Peyer's patch (tissue), 4 donors: ENCODE measurements at places on chromosomes 5 and 9.

- H3K36me3 ChIP-seq = no peaks in the 10 kb centered on the region
- H3K27ac ChIP-seq = no peak overlapping the region
- H3K27me3 ChIP-seq = no peaks in the 10 kb centered on the region
Observed at GRCh38 chr9:92328225-92328624, 2.5 kb downstream of the CENPP start.

DNA sequence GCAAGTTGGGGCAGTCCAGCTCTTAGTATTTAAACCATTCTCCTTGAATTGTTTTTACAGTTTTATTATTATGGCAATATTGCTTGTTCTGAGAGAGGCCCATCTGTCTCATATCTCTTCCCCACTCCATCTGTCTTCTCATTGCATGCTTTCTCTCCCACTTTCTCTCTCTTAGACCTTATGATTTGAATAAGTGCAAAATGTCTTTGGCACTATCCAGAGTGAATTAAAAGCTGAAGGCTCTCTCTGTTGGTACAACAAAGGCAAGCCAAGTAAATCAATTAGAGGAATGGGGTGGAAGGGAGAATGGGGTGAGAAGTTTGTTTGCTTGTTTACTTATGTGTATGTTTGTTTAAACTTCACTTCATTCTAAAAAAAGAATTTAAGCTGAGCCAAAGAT, 195.3 kb upstream of the RFX3 start:
- no peaks in the 10 kb centered on the region for H3K27me3 ChIP-seq
- H3K36me3 ChIP-seq = no peaks in the 10 kb centered on the region
- no peaks in the 10 kb centered on the region for H3K4me1 ChIP-seq
- no peak overlapping the region for H3K4me3 ChIP-seq
- DNase-seq = no peak

GRCh38 chr9:81529556-81530193, 159.7 kb downstream of the TLE1 start:
- H3K27me3 ChIP-seq = no peaks in the 10 kb centered on the region
- H3K36me3 ChIP-seq = no peaks in the 10 kb centered on the region
- DNase-seq = no peak
- H3K4me1 ChIP-seq = no peaks in the 10 kb centered on the region

- H3K27me3 ChIP-seq = no peaks in the 10 kb centered on the region
- H3K27ac ChIP-seq = no peak overlapping the region
- H3K36me3 ChIP-seq = no peaks in the 10 kb centered on the region
- H3K4me3 ChIP-seq = no peak overlapping the region
Observed at GRCh38 chr9:38422555-38423260, 1.5 kb downstream of the IGFBPL1 start.

GRCh38 chr5:51033215-51033614, 350.0 kb upstream of the ISL1 start:
- H3K27ac ChIP-seq = no peak overlapping the region
- H3K4me1 ChIP-seq = no peaks in the 10 kb centered on the region
- H3K4me3 ChIP-seq = no peak overlapping the region
- no peaks in the 10 kb centered on the region for H3K36me3 ChIP-seq
- no peaks in the 10 kb centered on the region for H3K27me3 ChIP-seq

DNA sequence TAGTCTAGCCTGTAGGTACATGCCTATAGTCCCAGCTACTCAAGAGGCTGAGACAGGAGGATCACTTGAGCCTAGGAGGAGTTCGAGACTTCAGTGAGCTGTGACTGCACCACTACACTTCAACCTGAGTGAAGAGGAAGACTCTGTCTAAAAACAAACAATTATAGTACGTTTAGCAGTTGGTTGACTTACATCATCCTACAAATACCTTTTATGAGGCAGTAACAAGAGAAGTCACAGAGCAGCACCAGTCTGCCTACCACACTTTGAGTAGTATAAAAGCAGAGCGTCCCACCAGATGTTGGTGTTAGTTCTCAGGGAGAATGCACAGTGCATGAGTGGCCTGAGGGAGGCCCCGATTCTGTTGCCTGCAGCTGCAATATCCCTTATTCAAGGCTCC, 16.1 kb downstream of the ZFR start:
- no peak overlapping the region for H3K4me3 ChIP-seq
- no peaks in the 10 kb centered on the region for H3K36me3 ChIP-seq
- H3K27ac ChIP-seq = no peak overlapping the region
- DNase-seq = no peak

DNA sequence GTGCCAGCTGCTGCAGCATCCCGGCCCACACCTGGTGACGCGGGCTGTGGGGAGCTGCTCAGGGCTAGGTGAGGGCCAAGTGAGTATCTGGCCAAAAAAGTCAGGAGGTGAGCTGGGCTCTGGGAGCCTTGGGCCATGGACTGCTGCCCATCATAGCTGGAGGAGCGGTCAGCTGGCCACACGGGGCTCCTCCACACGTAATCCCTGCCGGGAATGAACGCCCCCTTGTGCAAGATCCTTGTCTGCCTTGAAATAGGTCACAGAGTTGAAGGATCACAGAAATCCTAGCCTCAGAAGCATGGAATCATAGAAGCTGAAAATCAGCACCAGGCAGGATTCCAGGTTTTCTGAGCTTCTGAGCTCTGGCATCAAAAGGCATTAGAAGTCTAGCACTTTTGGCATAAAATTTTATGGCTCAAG, 16.8 kb upstream of the COL27A1 start:
- H3K36me3 ChIP-seq = no peaks in the 10 kb centered on the region
- no peak overlapping the region for H3K4me3 ChIP-seq
- no peak overlapping the region for H3K27ac ChIP-seq
- no peaks in the 10 kb centered on the region for H3K27me3 ChIP-seq
- H3K4me1 ChIP-seq = no peaks in the 10 kb centered on the region

DNA sequence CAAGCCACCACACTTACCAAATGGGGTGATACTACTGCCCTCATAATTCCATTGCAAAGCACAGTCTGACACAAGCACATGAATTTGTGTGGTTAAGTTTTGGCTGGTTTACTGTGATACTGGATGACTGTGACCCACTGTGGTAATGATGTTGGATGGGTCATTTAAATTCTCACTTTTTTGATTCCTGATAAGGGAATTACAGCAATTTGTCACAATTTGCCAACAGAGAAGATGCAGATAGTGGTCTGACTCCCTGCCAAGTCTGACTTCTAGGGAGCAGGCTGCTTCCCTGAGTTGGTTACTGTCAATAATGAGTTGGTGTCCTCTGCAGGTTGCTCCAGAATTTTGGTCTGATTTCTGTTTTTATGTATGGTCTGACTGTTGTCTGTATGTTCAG, 731.9 kb downstream of the MTRR start:
- no peaks in the 10 kb centered on the region for H3K4me1 ChIP-seq
- no peaks in the 10 kb centered on the region for H3K36me3 ChIP-seq
- no peaks in the 10 kb centered on the region for H3K27me3 ChIP-seq

DNA sequence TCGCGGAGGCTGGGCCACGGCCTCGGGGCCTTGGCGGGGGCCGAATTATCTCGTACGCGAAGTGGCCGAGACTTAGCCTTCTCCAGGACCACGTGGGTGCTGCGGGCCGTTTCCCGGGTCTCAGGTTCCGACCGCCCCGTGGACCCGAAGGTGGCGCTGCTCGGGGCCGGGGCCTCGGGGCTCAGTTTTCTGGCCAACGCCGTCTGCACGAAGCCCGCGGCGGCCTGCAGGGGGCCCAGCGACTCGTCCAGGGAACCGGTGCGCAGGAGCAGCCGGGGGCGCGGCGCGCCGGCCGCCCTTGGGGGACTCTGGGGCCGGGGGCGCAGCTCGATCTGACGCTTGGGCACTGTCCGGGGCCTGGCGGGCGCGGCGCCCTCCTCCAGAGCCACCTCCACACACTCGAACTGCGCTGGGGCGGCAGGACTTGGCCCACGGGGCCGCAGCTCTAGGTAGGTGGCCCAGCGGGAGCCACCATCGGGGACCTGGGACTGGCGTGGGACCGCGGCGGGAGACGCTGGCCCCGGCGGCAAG, 716 bp downstream of the PROB1 start:
- no peaks in the 10 kb centered on the region for H3K36me3 ChIP-seq
- H3K27ac ChIP-seq = no peak overlapping the region
- peaks cover 13% of the 10 kb centered on the region for H3K4me1 ChIP-seq
- DNase-seq = peak; percentile 80
- no peaks in the 10 kb centered on the region for H3K27me3 ChIP-seq
- peak overlapping the region; percentile 56 for H3K4me3 ChIP-seq

- no peak overlapping the region for H3K27ac ChIP-seq
- no peaks in the 10 kb centered on the region for H3K4me1 ChIP-seq
- DNase-seq = no peak
- H3K36me3 ChIP-seq = no peaks in the 10 kb centered on the region
- H3K27me3 ChIP-seq = no peaks in the 10 kb centered on the region
Observed at GRCh38 chr9:68919661-68920060, 94.3 kb downstream of the PRKACG start.

DNA sequence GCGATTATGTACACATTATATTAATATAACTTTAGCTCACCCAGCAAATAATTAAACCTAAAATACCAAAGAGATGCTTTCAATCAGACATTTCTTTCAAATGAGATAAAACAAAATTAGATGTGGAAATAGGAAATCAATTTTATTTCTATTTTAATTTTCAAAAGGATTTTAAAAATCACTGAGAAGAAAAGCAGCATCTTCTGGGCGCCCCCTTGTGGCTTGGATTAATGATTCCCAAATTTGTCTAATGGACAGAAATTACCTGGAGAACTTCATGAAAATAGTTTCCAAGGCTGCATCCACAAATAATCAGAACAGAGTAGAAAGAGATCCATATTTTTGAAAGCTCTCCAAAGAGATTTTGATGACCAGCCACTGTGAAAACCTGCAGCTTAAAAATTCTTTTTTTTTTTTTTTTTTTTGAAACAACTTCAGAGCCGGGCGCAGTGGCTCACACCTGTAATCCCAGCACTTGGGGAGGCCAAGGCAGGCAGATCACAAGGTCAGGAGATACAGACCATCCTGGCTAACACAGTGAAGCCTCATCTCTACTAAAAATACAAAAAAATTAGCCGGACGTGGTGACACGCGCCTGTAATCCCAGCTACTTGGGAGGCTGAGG, 50.9 kb upstream of the CEMIP2 start:
- H3K27me3 ChIP-seq = no peaks in the 10 kb centered on the region
- DNase-seq = peak; percentile 51
- H3K4me3 ChIP-seq = no peak overlapping the region
- H3K27ac ChIP-seq = no peak overlapping the region
- no peaks in the 10 kb centered on the region for H3K4me1 ChIP-seq
- no peaks in the 10 kb centered on the region for H3K36me3 ChIP-seq

DNA sequence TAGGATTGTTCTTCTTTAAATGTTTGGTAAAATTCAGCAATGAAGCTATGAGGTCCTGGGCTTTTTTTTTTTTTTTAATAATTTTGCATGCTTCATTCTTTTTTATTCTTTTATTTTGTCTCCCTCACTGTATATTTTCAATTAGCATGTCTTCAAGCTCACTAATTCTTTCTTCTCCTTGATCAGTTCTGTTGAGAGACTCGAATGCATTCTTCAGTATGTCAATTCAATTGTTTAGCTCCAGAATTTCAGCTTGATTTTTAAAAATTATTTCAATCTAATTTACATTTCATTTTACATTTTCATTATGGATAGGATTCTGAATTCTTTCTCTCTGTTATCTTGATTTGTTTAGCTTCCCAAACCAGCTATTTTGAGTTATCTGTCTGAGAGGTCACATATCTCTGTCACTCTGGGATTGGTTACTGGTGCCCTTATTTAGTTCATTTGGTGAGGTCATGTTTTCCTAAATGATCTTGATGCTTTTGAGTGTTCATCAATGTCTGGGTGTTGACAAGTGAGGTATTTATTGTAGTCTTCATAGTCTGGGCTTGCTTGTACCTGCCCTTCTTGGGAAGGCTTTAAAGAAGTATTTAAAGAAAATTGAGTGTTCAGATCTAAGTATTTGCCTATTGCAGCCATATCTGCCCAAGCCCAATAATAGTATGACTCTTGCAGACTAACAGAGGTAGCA, 9.1 kb downstream of the LURAP1L start:
- H3K36me3 ChIP-seq = no peaks in the 10 kb centered on the region
- no peak for DNase-seq
- no peak overlapping the region for H3K4me3 ChIP-seq
- peaks cover 20% of the 10 kb centered on the region for H3K4me1 ChIP-seq
- no peaks in the 10 kb centered on the region for H3K27me3 ChIP-seq
- peak overlapping the region; percentile 51 for H3K27ac ChIP-seq

DNA sequence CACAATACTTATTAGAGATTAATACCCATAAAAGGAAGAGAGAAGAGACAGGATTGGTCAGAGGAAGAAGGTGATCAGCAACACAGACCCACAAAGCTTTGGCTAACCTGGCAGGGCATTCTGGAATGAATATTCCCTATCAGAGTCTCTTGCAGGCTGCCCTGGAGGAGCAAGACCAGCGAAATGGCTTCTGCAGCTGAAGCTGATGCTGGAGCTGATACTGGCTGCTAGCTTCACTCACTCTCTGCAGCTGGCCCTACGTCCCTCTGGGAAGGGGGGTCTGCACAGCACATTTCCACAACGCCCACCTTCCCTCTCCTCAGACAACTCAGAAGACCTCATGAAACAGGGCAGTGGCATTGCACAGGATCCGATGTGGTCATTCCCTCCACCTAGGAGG, 169.9 kb upstream of the EFNA5 start:
- no peak for DNase-seq
- H3K36me3 ChIP-seq = no peaks in the 10 kb centered on the region
- no peaks in the 10 kb centered on the region for H3K27me3 ChIP-seq
- H3K4me3 ChIP-seq = no peak overlapping the region
- H3K27ac ChIP-seq = no peak overlapping the region

DNA sequence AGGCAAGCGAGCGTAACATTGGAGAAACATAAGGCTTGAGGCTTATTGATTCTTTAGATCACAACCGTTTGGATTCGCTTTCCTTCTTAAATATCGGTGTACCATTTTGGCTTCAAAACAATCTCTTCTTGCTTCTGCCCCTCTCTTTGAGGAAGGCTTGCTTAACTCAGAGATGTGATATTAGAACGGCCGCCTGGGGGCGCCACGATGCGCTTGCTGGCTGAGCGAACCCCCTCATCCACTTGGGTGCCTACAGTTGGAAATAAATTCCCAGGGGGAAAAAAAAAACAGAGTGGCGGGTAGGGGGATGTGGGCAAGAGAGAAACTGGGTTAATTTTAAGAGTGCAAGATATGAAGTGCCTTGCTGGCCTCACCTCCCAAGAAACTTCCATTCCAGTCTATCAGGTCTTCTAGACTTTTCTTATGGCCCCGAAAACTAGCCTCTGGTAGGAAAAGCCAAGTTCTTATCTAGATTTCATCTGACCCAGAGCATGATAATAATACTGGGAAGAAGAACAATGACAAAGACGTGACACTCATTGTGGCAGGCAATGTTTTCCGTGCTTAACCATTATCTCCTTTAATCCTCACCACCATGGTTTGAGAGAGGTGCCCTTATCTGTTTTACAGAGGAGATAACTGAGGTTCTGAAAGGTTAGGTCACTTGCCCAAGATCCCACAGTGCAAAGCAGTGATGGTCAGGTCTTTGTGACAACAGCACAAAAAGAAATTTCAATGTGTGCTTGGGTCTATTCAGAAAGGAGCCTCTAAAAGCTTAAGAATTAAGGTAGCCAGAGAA, 115.8 kb downstream of the DPYSL3 start:
- H3K36me3 ChIP-seq = no peaks in the 10 kb centered on the region
- no peaks in the 10 kb centered on the region for H3K4me1 ChIP-seq
- H3K27me3 ChIP-seq = no peaks in the 10 kb centered on the region
- H3K4me3 ChIP-seq = no peak overlapping the region

GRCh38 chr5:139301808-139302499, 8.4 kb downstream of the MATR3 start:
- peaks cover 34% of the 10 kb centered on the region for H3K4me1 ChIP-seq
- no peak for DNase-seq
